ENCODE measurements at places on chromosomes 2 and 18.

GRCh38 chr2:149421791-149422190, 91.4 kb downstream of the LYPD6 start:
- DNase-seq = no peak

DNA sequence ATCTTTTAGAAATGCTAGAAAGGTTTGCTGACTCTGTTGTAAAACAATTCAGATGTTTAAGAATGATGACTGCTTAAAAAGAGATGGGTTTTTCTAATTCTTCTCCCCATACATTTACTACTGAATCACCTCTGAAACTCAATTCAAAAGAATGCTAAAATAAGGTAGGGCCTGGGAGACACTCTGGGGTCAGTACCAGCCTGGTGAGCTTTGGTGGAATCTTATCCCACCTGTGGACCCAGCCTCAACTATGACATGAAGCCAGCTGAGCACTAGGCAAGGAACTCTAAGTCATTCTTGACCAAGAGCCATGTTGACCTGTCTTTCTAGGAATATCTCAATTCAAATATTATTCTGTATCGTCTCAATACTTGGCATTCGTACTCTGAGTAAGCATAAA, 44.3 kb downstream of the IWS1 start:
- no peak for DNase-seq

DNA sequence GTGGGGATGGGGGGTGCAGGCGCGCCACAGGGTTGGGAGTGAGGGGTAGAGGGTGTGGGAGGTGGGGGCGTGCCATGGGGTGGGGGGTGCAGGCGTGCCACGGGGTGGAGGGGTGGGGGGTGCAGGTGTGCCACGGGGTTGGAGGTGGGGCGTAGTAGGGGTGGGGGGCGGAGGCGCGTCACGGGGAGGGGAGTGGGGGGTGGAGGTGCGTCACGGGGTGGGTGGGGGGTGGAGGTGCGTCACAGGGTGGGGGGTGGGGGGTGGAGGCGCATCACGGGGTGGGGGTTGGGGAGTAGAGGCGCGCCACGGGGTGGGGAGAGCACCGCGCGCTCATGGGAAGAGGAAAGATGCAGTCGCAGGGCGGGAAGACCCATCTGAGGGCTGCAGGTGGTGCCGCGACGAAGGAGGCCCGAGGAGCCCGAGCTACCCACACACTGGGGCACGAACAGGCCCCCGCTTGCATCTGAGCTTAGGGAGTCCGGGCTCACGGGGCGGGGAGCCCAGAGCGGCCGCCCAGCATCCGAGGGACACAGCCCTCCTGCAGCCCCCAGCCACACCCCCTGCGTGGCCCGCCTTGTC, 37.5 kb downstream of the SNED1 start:
- DNase-seq = no peak

- no peak for DNase-seq
Measured at GRCh38 chr2:96329874-96330273, 4.8 kb downstream of the ITPRIPL1 start.

GRCh38 chr2:55123851-55124269, 73.6 kb upstream of the RTN4 start:
- no peak for DNase-seq

GRCh38 chr2:131641414-131642206, 113.9 kb downstream of the CCDC74A start:
- DNase-seq = no peak

GRCh38 chr2:185188656-185189055, 549.9 kb upstream of the FSIP2 start:
- no peak for DNase-seq

GRCh38 chr2:86238354-86238753, 39.1 kb downstream of the MRPL35 start:
- no peak for DNase-seq

- no peak for DNase-seq
Measured at GRCh38 chr2:174630107-174630506, 32.5 kb upstream of the WIPF1 start.

DNA sequence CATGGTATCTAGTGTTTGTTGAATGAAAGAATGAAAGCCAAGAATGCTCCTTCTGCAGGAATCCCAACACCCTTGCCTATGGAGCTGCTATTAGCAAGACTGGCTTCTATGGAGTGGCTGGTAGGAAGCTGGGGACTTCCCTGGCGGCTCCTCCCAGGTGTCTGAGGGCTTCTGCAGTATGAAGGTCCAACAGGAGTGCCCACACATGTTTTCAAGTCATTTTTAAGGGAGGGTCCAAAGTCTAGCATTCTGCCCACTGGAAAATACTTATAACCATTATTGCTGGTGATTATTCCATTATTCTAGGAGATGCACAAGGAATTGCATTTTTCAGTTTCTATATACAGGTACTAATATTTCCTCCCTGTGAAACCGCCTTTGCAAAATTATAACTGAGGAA, 21.9 kb upstream of the NPC1 start:
- no peak for DNase-seq

- DNase-seq = no peak
Measured at GRCh38 chr2:74286725-74287124, 56.5 kb downstream of the SLC4A5 start.

DNA sequence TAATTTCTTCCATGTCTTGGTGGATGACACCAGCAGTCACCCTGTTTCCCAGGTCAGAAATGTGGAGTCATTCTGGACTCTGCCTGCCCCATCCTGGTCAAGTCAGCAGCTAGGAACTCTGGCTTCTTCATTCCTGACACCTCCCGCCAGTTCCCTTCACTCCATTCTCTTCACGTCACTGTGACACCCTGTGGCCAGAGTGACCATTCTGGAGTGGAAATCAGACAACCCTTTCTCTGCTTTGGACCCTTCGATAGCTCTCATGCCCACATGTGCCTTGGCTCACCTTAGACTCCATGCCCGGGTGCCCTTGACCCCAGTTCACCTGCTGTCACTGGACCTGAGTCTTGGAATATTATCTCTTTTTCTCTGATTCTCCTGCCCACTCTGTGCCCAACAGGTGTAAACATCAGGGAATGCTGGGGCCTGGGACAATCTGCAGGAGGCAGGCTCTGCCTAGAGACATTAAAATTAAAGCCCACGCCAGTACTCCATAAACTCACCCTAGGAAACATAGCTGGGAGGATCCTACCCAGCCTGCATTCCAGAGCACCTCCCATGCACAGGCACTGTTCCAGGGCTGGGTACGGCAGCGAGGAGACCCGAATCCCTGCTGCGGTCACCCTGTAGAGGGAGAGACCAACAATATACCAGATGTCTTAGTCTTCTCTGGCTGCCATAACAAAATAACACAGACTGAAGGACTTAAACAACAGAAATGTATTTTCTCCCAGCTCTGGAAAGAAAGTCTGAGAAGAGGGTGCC, 41.1 kb upstream of the FAHD2A start:
- DNase-seq = no peak

DNA sequence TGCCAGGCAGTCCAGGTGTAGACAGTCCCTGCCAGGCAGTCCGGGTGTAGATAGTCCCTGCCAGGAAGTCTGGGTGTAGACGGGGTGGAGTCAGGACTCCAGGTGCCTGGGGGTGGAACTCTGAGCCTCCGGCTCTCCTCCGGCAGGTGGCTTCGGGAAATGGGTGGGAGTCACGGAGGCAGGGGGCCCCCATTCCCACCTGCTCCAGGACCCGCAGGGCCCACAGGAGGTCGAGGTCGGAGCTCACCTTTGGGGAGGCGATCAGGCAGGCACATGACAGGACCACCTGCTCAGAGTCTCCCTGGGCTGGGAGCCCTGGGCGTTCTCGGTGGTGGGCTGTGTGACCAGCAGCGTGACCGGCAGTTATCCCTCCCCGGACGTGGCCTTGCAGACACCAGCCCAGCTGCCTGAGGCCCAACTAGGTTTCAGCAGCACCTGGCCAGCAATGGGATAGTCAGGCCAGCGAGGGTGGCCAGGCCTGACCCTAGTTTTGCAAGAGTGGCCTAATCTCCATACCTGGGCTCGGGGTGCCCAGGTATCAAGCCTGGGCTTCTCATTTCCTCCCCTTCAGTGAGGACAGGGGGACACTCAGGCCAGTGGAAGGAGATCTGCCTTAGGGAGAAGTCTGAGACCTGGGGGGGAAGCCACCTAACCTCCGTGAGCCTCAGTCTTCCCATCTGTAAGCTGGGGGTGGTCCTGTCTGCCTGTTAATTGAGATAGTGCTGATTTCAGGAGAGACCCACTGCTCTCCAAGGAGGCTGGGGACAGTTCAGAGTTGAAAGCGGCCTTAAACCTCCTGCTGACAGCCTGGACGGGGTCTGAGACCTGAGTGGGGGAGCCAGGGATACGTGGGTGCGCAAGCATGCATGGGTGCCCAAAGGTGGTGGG, 13.2 kb downstream of the GPC1 start:
- DNase-seq = no peak

- no peak for DNase-seq
Measured at GRCh38 chr2:240235811-240236210, 95.4 kb upstream of the OTOS start.

DNA sequence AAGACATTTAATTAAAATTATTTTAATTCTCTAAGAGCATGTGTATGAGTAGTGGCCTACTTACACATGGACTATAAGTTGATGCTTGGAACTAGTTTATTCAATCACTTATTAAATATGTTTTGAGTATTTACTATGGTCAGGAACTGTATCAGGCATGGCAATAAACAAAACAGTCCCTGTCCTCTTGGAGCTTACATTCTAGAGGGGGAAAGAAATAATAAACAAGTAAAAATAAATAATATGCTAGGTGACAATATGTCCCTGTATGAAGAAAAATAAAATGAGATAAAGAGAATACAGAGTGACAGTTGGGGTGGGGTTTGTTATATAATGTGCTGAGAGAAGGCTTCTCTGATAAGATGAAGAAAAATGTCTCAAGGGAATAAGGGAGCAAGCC, 74.5 kb downstream of the MYO3B start:
- no peak for DNase-seq

- DNase-seq = no peak
Measured at GRCh38 chr2:74921236-74921736, 37.2 kb upstream of the POLE4 start.

- no peak for DNase-seq
Measured at GRCh38 chr18:12257996-12258718, 4.0 kb downstream of the CIDEA start.

- no peak for DNase-seq
Measured at GRCh38 chr2:109446278-109447131, 167.3 kb downstream of the SEPTIN10 start.

GRCh38 chr2:20153131-20153851, 71.6 kb downstream of the SDC1 start:
- DNase-seq = no peak

DNA sequence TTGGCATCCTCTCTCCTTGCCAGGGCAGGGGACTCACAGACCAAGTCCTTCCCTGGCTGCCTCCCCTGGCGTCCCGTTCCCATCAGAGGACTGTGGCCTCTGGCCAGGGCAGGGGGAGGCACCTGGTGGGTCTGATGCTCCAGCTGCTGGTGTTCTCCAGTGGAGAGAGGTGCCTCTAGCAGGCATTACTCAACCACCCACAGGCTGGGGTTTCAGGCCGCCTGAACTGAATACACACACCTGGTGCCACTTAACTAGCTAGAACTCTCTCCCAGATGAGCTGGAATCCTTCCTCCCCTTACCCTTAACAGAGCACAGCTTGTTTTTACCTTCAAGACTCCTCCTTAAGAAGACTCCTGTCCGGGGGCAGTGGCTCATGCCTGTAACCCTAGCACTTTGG, 37.7 kb upstream of the CNGA3 start:
- peak; percentile 34 for DNase-seq

DNA sequence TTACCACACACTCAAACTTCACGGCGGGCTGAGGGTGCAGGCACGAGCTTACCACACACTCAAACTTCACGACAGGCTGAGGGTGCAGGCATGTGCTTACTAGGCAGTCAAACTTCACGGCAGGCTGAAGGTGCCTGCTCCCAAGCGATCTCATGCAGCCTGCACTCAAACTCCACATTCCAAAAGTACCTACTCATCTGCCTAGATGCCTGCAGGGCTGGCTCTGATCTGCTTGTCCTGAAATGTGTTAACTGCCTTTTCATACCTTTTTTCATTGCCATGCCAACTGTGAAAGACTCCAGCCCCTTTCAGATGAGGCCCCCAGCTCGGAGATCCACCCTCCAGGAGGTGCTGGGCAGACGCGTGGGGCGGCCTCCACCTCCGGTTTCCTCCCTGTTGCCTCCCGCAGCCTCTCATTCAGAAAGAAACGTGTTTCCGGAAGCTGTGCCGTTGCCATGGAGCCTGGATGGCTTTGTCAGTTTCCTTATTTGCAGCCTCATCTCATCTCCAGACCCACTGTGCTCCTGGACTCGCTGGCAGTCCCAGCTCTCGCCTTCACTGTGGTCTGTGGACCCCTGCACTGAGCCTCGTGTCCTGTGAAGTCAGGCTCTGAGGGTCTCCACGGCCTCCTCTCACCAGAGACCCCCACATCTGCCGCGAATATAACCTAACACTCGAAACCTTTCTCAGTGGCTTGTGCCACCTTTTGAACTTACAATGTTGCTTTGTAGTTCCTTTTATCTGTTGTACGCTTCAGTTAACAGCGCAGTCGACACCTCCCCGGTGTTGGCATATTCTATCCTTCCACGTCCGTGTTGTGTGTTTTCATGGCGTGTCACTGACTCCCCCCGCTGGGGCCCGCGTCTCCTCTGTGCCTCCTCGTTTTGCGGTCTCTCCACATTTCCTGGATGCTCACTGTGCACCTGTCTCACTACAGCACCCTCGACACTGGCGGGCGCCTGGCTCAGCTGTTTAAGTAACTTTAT, 106.1 kb upstream of the ALKAL2 start:
- peak; percentile 46 for DNase-seq

- DNase-seq = no peak
Measured at GRCh38 chr2:66507673-66508201, 72.8 kb downstream of the MEIS1 start.

DNA sequence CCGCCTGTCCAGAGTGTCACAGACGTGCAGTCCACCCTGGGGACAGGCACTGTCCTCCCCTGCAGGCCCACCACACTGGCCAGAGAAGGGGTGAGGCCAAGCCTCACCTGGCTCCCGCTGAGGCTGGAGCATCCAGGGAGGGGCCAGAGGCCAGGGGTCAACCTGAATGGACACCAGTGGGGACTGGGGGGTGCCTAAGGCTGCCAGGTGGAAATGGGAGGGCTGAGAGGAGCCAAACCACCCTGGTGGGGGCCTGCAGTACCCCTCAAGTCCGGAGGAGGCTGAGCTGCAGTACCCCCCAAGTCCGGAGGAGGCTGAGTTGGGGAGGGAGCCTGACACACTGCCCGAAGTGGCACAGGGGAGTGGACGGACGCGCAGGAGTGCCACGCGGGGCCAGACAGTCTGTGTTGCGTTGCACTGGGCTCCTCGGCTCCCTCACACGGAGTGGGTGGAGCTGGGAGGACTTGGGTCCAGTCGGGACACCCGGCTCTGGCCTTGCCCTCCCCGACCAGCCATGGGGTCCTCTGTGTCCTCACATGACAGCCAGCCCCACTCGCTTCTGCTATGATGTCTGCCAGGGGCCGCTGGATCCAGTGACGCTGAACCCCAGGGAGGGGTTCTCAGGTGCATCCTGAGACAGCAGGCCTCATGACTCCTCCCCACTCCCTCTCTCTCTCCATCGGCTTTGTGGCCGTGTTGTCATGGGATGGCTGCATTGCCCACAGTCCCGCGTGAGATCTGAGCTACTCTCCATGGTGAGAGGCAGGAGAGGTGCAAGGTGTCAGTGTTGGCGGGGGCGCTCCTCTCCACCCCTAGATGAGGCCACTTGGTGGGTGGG, 22.3 kb upstream of the GPC1 start:
- DNase-seq = no peak
